Hair follicular keratinocyte (primary cell): ENCODE measurements at places on chromosomes 5 and 9. TPM values are rescaled to one million over a fixed set of nuclear protein-coding genes. Genes with fewer than 3 reads are reported as not detected.

ANKRD33B gene
- 0.42 and 0.94 TPM in 2 replicates for total RNA-seq

ALDH1A1 gene
- not detected in 2 replicates for total RNA-seq

NDUFS4 gene
- 145 and 158 TPM in 2 replicates for total RNA-seq

BARX1 gene
- not detected in 2 replicates for total RNA-seq

ARID3C gene
- total RNA-seq = 0.31 TPM in 1 of 2 replicates, not detected in the other
